ENCODE measurements at places on chromosomes 2 and 18.
A peak's percentile ranks its signal among the peaks of the same experiment; 100 is the strongest.

- no peak for DNase-seq
Measured at GRCh38 chr2:17815468-17816184, 634 bp upstream of the MSGN1 start.

DNA sequence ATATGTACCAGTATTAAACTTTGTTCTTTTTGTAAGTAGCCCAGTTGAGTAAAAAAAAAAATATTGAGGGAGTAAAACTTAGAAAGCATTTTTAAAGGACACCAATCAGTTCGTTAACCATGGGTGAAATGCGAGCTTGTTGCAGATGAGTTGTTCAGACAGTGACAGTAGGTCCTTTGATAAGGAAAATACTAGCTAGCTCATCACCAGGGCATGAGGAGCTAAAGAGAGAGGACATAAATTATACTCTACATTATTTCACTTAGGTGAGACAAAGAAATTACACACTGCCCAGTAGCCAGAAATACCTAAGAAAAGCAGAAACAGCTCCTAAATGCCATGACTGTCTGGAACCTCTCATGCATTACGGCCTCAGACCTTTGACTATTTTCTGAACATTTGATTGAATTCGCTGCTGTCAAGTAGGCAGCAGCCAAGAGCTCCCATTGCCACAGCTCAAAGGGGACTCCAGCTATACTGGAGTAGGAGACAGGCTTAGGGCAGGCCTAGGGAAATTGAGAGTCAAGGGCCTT is 2.6 kb upstream of the HNRNPLL start:
- no peak for DNase-seq

DNA sequence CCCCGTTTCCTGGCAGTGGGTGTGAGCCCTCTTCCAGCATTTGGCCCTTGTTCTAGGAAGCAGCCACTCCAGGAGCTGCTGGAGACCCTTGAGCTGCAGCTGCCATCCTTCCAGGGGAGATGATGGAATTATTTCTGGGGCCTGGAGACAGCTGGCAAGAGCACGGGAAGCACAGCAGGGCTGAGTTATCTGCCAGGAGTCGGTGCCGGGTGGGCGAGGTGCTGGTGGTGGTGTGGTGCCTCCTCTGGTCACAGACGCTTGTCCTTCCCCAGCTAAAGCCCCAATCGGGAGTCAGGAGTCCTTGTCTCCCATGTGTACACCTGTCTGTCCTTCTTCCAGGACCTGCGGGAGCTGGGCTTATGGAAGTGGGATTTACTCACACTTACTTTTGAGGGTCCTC is 36.0 kb downstream of the DPYSL5 start:
- DNase-seq, result no peak

GRCh38 chr2:74391580-74392448 is 11.7 kb upstream of the DCTN1 start:
- peak; percentile 76 for DNase-seq

DNA sequence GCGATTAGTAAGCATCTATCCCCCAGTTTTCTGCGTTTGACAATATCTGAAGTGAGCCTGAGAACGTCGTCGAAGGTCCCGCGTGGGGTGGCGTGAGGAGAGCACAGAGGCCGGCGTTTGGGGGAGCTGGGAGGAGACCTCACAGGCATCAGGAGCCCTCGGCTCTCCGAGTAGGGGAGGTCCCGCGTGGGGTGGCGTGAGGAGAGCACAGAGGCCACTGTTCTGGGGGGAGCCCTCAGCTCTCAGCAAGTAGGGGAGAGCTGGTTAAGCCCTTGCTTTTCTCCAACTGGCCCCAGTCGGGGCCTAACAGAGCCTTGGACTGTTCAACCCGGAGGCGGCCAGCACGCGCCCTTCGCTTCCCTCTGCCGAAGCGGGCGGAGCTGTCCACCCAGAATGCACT is 134.3 kb downstream of the NFATC1 start:
- DNase-seq, result no peak

- no peak for DNase-seq
Measured at GRCh38 chr2:143482316-143482715, 353.1 kb downstream of the ARHGAP15 start.
